ENCODE measurements at places on chromosomes 16 and 17.

DNA sequence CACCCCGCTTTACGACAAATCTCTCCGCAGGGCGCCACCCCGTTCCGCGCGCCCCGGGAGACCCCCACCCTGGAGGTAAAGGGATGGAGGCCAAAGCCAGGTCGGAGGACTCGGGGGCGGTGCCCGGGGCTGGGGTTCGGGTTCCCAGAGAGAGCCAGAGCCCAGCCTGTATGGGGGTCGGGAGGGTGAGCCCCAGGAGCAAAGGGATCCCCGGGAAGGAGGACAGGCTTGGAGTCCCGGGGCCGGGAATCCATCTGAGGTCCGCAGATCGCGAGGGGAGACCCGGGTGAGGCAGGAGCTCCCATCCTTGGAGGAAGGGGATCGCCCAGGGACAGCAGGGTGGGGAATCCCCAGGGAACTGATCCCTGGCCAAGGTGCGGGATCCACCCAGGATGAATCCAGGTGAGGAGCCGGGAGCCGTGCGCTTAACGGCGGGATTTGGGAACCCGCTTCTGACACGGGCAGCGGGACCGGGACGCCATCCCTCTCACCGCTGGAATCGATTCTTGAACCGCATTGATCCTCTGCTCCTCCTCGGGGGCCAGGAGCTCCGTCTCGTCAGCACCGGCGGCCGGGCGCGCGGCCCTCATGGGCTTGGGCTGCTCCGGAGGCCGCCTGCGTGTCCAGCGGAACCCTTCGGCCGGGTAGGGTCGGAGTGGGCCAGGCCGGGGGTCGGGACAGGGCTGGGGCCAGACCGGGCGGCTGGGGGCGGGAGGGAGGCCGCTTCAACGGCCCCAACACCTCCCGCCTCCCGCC is at the start of gene MMD:
MMD (minus strand) TSS at position 657 of the 756 bp plus-strand sequence; CDS start at position 517, 140 bp downstream.
- DNase-seq, result peak; percentile 26

DNA sequence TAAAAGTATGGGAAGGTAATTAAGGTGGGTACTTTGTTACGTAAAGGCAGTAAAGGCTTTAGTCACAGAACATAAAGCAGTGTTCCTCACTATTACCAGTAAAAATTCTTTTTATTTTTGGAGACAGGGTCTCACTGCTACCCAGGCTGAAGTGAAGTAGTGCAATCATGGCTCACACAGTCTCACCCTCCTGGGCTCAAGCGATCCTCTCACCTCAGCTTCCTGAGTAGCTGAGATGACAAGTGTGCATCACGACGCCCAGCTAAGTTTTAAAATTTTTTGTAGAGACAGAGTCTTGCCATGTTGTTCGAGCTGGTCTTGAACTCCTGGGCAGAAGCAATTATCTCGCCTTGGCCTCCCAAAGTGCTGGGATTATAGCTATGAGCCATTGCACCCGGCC is 80.5 kb downstream of the CREBBP start:
- no peak for DNase-seq

DNA sequence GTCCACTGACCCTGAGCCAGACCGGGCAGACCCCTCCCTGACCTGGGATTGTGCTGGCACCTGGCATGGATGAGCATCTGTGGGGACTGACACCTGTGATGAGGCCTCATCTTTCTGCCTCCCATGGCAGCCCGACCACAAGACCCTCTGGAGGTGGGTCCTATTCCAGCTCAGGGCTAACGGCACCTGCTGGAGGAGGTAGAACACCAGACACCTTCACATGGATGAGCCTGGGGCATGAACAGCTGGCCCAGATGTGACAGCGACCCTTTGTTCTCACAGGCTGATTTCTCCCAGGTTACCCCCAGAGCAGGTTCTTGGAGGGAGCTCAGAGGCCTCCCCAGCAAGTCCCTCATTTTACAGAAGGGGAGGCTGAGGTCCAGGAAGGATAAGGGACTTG is 46.4 kb upstream of the PIK3R6 start:
- DNase-seq, result no peak

DNA sequence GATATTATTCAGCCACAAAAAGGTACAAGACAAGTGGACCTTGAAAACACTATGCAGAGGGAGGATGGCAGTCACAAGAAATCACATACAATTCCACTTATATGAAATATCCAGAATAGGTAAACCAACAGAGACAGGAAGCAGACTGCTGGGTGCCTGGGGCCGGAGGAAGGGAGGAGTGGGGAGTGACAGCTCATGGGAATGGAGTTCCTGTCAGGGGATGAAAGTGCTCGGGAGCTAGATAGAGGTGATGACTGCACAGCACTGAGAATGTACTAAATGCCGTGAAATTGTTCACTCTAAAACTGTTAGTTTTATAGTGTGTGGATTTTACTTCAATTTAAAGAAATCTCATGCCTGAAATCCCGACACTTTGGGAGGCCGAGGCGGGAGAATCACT is 74.2 kb upstream of the MED9 start:
- no peak for DNase-seq

GRCh38 chr16:21336231-21336630 is 58.1 kb upstream of the CRYM start:
- DNase-seq, result no peak

DNA sequence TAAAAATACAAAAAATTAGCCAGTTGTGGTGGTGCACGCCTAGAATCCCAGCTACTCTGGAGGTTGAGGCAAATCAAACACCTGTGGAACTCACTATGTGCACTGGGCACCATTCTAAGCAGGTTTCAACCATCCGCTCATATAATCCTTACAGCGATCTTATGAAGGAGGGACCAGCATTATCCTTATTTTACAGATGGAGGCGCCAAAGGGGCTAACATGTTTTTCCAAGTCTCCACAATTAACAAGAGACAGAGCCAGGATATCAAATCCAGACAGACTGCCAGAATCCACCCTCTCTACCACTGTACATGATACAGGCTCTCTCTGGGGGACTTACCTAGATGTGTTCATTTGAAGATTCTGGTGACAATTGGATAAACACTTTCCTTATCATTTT is 479.0 kb downstream of the XYLT1 start:
- no peak for DNase-seq

- no peak for DNase-seq
These were observed 264.5 kb downstream of the WWOX start for GRCh38 chr16:78363843-78364555.

DNA sequence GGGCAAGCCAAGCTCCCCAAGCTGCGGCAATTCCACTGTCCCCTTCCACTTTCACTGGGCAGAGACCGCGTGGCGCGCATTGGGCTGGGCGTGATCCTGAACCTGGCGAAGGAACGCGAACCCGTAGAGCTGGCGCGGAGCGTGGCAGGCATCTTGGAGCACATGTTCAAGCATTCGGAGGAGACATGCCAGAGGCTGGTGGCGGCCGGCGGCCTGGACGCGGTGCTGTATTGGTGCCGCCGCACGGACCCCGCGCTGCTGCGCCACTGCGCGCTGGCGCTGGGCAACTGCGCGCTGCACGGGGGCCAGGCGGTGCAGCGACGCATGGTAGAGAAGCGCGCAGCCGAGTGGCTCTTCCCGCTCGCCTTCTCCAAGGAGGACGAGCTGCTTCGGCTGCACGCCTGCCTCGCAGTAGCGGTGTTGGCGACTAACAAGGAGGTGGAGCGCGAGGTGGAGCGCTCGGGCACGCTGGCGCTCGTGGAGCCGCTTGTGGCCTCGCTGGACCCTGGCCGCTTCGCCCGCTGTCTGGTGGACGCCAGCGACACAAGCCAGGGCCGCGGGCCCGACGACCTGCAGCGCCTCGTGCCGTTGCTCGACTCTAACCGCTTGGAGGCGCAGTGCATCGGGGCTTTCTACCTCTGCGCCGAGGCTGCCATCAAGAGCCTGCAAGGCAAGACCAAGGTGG is 9.8 kb downstream of the SARM1 start:
- no peak for DNase-seq

DNA sequence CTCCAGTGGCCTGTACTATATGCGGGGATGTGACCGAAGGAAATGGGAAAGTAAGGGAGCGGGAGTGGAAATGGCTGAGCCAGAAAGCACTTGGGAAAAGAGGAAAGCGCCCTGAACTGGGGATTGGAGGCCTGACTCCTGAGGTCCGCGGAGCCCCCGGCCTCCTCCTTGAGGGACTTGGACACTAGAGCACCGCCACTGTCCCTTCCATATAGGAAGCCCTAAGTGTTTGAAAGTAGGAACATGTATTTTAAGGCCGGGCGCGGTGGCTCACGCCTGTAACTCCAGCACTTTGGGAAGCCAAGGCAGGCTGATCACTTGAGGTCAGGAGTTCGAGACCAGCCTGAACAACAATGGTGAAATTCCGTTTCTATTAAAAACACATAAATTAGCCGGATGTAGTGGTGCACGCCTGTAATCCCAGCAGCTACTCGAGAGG is 530 bp upstream of the ZDHHC7 start:
- DNase-seq, result no peak

GRCh38 chr17:70295329-70295728 is 126.0 kb downstream of the KCNJ2 start:
- no peak for DNase-seq

DNA sequence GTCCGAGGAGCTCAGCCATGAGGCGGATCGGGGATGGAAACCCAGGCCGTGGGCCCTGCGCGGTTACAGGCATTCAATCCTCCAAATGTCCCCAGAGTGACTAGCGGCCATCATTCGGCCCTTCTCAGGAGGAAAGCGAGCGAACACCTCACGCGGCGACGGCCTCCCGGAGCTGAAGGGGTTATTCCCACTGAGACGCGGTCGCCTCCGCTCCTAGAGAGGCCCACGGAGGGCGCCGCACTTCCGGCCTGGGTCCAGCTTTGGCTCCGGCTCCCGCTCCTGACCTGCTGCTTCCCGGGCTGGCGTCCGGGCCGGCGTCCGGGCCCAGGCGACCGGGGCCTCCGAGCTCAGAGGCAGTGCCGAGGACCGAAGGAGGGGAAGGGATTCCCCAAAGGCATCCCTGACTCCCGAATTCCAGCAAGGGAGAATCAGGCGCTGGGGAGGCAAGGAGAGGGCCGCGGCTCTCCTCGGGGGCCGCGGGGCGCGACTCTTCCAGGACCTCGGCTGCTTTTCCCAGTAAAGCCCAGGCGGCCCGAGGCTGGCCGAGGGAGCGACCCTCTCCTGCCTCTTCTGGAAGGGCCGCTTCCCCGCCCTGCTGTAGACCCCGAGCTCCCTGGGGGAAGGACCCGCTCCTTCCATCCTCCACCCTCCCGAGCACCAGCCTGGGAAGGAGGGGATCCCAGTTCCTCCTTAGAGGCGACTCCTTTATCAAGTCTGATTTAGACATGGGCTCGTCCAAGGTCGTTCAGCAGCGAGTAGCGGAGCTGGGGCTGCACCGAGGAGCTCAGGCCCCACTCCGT is 18.6 kb upstream of the ZNF629 start:
- DNase-seq, result peak; percentile 81

DNA sequence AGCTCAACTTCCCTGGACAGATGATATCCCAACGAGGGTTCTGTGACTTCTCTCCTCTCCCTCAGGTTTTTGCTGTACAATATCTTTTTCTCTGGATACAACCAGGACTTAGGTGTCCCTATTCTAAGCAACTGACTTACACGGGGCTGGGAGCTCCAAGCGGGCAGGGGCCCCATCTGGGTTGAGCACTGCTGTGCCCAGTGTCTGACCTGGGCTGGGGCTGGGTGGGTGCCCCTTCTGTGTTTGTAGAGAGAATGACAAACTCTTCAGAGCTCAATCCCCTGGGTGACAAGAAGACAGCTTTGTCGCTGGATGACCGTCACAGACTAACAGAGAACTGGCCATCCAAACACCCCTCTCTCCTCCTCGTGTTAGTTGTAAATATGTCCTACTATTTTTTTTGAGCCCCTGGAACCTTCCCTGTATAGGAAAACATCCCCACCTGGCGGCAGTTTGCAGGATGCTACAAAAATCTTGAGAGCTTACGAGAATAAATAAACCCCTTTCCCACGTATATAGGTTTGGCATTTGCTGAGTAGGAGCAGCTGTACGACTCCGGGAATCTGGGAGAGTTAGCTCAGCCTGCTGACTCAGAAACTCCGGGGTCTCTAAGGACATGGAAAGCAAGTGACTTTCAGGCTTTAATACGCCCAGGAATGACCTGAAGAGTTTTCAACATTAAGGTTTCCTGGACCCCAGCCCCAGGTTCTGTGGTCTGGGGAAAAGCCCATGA is 23.7 kb upstream of the RCVRN start:
- DNase-seq, result no peak

DNA sequence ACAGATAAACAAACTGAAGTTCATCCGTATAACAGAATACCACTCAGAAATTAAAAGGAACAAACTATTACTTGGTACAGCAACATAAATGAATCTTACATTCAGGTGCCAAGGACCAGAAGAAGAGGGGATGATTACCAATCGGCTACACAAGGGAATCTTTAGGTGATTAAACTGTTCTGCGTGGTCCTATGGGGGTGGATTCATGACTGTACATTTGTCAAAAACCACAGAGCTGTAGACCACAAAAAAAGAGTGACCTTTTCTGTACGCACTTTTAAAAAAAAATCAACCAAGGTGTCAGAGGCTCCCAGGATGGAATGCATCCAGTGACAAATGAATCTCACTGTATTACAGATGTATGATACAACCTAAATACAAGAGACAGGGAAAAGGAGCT is 110.8 kb downstream of the CDYL2 start:
- DNase-seq, result no peak

DNA sequence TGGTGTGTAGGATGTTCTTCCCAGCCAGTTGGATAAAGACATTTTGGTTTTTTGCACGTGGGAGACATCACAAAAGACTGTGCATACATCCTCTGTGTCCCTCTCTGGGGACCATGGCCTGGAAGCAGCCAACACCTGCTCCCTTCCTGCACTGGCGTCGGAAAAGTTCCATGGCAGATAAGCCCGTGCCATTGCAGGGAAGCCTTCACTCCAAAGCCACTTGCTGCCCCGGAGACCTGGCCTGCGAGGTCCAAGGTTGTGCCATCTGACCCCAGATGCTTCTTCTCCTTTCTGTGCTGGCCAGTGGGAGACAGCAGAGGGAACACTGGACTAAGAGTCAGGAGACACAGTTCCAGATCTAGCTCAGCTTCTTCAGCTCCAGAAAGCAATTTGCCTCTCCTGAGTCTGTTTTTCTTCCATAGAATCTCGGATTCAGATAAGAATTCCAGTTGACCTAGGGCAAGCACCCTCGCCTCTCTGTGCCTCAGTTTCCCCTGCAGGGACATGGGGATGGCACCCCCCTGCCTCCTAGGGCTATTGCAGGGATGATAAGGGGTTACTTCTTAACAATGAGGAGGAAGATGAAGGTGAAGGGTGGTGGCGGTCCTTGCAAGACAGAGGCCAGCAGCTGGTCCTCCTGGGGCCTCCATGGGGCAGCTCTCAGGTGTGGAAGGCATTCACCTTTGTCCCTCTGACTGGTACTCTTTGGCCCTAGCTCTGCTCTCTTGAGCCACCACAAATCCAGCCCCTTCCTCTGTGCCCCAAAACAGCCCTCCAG is 134.2 kb downstream of the CMIP start:
- DNase-seq, result no peak

DNA sequence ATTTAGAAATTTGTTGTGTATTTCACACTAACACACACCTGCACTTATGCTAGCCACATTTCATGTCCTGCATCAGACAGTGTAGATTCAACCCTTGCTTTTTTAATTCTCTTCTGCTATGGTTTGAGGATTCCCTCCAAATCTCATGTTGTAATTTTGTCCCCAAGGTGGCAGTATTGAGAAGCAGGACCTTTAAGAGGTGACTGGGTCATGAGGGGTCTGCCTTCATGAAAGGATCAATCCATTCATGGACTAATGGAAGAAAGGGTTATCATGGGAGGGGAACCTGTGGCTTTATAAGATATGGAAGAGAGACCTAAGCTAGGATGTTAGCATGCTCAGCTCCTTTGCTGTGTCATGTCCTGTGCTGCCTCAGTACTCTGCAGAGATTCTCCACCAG is 1032.2 kb downstream of the CDH11 start:
- no peak for DNase-seq

- DNase-seq, result no peak
These were observed 226.7 kb upstream of the MYOCD start for GRCh38 chr17:12438813-12439586.
